AG09309 (cell line): ENCODE measurements at places on chromosomes 2 and 18.

DNA sequence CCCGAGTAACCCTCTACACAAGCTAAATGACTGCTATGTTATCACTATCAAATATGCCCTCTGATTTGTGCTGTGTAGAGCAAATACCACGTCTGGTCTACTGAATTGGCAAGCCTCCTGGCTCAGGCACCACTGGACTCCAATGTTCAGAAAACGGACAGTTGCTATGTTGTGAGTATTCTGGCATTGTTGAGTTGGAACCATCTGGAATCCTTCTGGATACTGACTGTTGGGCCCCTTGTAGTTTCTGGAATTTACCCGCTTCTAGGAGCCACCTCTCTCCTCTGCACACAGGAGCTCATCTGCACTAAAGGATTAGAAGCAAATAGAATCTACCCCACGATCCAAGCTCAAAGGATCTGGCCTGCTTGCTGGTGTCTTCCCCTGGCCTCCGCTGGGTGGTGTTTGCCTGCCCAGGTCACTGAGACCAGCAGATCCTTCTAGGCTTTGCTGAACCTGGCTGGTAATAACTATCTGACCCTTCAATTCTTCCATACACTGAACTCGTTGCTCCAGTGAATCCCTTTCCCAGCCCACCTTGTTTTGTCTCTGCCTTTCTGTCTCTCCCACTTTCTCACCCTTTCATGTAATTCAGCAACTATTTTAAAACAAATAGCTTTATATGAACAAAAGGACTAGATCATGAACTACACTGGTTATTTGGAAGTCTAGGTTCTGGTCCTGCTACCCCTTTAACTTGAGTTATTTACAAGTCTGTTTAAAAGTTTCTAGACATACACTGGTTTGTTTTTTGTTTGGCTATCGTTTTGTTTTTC, 2.1 kb upstream of the HAAO start:
- DNase-seq: no peak

DNA sequence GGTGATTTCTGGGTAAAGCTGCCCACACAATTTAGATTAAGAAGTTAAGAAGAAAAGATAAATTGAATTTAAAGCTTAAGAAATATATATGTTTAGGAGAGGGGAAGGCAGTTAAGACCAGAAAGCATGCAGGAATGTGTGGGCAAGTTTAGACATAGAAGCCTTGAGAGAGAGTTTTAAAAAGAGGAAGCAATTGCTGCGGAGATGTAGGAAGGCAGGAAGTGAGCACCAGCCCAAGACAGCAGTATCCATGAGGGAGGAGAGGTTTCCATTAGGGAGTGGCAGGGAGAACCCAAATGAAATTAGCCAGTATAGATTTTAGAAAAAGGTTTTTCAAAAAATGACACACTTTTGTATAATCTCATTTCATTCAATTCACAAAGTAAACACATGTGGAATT, 24.3 kb downstream of the DSC2 start:
- DNase-seq: no peak

GRCh38 chr2:233288663-233289062, 19.0 kb upstream of the SAG start:
- no peak for DNase-seq

DNA sequence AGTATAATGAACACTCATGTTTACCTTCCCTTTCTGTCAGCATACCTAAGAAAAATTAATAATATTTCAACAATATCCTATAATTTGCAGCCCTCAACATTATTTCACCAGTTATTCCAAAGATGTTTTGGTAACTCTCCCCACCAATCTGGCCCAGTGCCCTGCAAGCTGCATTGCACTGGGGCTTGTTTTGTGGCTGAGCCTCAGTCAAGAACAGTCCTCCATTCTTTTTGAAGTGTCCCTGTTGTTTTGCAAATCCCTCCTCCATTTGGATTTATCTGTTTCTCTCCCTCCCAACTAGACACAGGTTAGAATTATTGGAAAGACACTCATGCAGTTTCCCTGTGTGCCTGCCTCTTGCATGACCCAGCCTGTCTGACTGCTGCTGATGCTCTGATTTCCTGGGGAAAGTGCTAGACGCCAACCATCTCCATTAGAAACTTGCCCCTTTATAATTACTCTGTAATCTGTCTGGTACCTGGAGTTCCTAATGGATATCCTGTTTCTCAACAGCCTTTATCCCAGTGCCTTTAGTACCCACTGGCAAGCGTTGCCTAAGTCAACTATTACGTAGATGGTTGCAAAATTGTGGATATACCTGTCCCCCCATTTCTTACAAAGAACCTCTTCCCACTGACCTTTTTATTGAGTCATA, 60.2 kb downstream of the EIF5B start:
- DNase-seq: no peak

- no peak for DNase-seq
Measured at GRCh38 chr2:147525819-147526489, 318.9 kb upstream of the ACVR2A start.

DNA sequence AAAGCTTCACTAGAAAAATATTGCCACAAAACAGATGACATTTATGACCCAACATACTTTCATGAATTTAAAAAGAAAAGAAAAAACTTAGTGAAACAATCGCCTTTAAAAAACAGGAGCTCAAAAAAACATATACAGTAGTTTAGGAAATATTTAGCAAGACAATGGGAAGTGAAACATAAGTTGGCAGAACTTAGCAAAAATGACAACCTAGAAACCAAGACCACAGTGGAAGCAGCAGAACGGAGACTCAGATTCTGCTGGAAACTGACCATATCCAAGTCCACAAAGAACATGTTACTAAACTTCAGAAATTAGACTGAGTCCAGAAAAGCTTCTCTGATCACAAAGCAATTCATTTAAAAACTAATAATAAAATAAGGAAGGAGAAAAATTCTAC, 41.8 kb upstream of the CTAGE1 start:
- DNase-seq: no peak

DNA sequence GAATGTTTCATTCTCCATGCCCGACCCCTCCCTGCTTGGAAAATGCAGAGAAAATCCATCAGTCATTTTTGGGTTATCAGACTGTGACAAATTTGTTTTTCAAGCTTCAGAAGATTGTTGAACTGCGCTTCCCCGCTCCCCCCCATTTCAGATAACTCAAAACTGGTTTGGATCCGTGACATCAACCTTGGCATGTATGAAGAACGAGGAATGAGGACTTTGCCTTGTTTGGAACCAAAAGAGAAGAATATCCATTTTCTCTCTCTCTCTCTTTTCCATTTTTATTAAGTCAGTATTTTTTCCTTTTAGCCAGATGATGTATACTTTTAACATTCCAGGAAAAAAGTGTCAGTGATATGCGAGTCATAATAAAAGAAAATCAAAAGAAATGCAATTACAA, 171.6 kb downstream of the BCL2 start:
- no peak for DNase-seq

DNA sequence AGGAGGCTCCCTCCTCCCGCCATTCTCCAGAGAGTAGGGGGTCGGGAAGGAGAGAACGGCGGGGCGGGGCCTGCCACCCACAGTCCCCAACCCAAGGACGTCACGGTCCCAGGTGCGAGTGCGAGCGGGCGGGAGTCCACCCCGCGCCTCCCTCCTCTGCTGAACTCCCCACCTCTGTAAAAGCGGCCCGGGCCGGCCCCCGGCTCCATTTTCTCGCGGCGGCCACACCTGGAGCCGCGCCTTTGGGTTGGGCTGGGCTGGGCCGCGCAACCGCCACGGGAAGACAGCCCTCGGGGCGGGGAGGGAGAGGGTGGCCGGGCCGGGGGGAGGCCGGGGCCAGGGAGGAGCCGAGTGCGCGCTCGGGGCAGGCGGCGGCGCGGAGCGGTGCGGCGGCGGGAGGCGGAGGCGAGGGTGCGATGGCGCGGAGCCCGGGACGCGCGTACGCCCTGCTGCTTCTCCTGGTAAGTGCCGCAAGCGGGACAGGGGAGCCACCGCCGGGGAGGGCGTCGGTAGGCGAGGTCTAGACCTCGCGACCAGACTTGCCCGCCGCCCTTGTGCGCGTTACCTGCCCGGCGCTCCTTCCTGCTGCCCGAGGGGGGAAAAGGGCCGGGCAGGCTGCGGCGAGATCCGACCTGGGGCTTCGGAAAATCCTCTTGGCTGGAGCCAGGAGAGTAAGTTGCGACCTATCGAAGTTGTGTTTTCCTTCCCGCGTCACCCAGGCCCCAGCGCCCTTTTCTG, at the start of gene DSG2:
Gene DSG2, plus strand, starts transcription at position 342 of the 738 bp plus-strand sequence. Its CDS starts 75 bp downstream, at position 417.
- no peak for DNase-seq

GRCh38 chr18:23238651-23239349, 103.5 kb downstream of the CABLES1 start:
- no peak for DNase-seq

DNA sequence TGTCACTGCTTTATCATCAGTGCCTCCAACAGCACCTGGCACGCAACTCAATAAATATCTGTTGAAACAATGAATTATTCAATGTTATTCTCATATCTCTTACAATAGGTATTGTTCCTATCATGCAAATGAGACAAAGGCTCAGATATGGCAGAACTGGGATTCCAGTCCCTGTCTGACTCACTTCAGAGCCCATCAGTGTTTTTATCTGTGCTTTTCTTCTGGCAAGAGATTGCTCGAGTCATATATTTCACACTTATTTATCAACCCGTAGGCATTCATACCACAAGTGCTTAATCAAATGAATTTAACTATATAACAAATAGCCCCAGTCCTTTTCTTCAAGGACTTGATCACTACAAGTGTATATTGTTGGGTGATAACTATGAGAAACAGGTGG, 76.4 kb upstream of the TSPYL6 start:
- DNase-seq: no peak

- no peak for DNase-seq
Measured at GRCh38 chr18:62499263-62499650, 23.6 kb upstream of the ZCCHC2 start.

DNA sequence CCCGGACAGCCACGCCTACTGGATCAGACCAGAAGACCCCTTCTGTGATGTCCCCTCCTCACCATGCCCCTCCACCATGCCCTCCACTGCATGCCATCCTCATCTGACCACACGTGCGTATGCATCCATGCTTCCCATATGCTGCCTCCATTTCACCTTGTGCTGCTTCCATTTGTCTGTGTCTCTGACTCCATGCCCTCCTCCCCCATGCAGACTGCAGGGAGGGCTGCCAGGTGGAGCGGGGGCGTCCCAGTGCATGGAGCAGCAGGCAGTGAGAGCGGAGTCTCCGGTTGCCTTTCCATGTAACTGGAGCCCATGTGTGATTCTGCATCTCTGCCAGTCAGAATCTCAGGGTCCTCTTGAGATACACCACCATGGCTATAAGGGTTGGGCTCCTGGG, 52.6 kb downstream of the COA5 start:
- no peak for DNase-seq

GRCh38 chr18:58584200-58585127, 44.4 kb downstream of the ALPK2 start:
- peak; percentile 52 for DNase-seq

- DNase-seq: no peak
Measured at GRCh38 chr2:168076731-168077130, 170.7 kb downstream of the STK39 start.

- no peak for DNase-seq
Measured at GRCh38 chr18:23412351-23412964, 40.6 kb upstream of the RIOK3 start.

DNA sequence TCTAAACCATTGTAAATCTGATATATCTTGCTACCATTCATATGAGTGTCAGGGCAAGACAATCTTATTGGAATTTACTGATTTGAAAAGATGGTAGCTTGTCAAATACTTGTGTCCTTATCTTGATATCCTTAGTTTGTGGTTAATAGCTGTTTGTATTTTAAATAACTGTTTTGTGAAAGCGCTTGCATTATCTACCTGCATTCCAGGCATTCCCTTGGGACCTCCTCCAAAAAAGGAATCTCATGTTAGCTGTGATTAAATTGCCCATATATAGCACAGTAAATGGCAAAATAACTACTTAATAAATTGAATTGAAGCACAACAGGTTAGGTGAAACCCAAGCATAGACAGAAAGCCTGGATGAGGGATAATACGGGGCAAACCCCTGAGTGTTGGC, 13.9 kb downstream of the CNTNAP5 start:
- no peak for DNase-seq

DNA sequence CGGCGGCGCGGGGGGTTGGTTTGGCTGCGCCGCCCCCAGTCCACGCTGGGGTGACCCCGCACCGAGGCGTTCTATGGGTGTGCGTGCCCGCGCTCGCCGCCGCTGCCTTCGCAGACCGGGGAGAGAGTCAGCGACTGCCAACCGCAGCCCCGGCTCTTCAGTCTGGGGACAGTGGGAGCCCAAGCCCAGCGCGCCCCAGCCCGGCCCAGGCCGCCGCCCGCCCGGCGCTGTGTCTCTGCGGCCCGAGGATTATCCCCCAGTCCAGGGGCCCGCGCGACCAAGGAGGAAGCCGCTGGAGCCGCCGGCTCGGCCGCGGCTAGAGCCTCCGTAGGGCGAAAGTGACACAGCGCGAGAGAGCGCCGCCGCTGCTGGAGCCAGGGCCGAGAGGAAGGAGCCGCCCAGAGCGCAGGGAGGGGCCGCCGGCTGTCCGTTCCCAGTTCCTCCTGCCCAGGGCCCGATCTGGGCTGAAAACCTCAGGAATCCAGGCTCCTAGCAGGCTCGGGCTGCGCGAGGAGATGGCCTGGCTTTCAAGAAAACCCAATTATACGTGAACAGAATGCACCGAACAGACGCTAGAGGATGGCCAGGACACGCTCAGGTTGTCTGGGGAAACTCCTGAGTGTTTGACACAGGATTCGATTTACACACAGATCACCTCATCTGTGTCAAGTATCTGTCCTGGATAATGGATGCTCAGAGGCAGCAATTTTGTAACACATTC, 2.4 kb downstream of the CTIF start:
- DNase-seq: peak; percentile 42

DNA sequence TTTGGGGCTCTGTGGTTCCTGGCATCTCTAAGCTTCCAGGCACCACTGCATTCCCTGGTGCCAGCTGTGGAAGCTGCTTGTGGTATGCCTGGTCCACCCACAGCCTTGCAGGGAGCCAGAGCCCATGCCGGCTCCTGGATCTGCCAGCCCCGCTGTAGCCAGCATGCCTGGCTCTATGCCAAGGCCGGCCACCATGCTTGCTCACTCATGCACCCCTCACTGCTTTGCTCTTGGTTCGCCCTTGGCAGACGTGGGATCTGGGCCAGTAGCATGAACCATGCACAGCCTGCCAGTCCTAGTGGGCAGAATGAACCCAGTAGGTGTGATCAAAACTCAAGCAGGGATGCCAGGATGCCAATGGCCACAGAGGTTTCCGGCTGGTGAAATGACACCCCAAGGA, 634.2 kb upstream of the TMEFF2 start:
- DNase-seq: no peak

DNA sequence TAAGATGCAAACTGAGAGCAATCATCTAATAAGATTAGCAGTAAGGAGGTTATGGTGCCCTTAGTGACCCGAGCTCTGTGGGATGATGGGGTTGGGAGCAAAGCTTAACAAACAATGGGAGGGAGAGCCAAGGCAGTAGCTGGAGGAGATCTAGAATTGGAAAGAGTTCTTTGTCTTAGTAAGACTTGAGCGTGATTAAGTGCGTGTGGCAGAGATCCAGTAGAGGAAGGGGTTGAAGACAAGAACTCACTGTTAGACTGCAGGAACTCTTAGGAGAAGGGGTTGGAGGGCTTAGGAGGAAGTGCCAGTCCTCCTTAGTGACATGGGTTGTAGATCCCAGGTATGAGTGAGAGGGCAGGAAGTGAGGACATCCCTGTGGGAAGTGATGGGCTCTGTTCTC, 184.7 kb downstream of the GFPT1 start:
- DNase-seq: no peak
